ENCODE measurements at places on chromosomes 1 and 21.

GRCh38 chr1:41497461-41498030 is 13.1 kb upstream of the EDN2 start:
- no peak for DNase-seq

DNA sequence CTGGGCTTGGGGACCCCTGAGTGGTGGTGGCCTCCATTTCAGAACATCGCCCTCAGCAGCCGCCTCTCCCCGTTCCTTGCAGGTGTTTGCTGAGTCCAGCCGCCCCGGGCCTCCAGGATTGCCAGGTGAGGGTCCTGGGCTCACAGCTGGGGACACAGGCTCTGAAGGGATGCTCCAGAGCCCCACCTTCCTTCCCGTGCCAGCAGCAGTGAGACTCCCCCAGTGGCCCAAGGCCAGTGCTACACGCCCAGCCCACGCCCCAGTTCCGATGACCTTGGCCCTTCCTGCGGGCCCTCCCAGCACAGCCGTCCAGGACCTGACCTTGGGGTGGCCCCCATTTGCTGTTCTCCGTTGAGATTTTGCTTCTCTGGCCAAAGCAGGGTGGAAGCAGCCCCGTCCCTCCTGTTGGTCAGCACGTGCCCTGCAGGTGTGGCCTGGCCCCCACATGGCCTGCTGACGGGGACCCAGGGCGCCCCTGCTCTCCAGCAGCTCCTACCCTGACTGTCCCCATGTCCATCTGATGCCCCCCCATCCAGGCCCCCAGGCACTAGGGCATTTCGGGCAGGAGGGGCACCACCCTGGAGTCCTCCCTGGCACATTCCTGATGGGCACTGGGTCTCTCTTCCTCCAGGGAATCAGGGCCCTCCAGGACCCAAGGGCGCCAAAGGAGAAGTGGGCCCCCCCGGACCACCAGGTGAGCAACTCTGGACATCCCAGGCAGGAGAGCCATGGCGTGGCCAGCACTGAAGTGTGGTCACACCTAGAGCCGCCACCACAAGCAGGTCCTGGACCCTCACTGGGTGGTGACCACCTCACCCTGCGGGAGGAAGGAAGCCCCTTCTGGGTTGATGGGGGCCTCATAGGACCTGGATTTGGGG is 45.0 kb downstream of the SLC19A1 start:
- no peak for DNase-seq

DNA sequence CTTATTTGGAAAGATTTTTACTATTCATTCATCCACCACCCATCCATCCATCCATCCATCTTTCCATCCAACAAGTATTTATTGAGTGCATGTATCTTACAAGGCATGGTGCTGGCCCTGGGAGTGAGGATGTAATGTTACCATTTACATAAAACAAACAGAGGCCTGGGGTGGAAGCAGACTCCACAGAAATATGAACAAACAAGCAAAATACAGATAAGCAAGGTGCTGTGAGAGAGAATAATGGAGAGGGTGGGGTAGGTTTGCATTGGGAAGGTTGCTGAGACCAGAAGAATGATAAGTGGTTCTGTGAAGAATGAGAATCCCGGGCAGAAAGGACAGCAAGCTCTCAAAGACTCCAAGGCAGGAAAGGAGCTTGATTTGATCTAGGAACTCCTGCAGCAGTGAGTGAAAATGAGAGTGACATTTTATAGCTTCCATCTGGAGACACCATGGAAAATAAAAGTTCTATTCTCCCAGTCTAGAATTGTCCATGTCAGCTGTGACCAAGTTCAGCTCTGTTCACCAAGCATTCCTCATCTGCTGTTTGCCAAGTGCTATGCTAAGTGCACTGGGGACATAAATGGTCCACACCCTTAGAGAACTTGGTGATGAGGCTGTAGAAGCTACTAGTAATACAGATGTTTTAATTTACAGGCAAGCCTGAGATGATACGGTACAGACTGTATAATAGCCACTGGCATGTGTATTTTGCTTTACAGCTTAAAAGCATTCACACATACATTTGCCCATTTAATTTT is 75.3 kb downstream of the PEX14 start:
- peak; percentile 73 for DNase-seq

DNA sequence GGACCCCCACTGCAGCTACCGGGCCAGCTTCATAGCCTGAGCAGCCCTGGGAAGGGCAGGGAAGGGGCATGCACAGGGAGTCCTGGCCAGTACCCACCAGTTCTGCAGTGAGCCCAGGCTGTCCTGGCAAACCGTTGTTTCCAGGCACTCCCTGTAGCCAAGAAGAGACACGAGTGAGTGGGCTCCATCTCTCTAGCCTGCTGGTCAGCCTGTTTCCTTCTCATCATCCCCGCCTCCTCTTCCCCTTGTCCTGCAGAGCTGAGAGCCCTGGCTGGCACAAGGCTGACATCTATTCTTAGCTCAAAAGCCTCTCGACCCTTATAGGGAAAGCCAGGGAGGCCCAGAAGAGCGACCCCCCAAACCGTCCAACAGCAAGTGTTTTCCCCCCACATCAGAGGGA is 28.7 kb downstream of the COL16A1 start:
- DNase-seq: no peak

GRCh38 chr1:7253118-7253480 is 467.8 kb downstream of the CAMTA1 start:
- DNase-seq: no peak

DNA sequence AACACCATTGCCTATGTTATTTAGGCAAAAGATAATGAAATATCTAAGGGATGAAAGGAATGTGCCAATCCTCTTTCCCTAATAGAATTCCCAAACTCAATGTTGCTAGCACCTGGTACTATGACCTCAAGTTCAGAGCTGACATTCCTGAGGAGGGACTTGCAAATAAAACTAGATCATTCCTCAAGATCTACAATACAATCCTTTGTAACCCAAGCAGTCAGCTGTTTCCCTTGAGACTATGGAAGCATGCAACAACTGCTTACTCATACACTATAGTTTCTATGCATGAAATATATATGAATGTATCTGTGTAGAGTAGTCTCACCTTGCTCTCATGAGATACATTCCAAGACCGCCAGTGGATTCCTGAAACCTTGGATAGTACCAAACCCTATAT is 65.0 kb downstream of the ABL2 start:
- no peak for DNase-seq

DNA sequence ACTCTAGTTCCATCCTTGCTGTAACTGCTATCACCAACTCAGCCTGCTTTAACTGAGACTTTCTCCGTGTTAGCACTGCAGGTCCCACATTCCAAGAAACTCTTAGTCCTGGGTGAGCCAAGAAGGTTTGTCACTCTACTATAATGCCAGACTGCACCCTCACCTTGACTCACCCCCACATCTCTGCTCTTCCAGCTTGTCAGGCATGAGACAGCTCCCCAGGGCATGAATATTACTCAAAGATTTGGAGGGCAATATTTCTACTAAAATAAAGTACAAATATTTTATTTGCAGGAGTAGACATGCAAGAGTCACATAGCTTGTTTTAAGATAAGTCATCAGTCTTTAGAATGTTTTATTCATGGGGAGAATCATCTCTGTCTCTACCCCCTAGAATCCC is 110.2 kb downstream of the MATN1 start:
- no peak for DNase-seq
